Stimulated activated CD4-positive, alpha-beta T cell treated with anti-CD3 and anti-CD28 coated beads, Interleukin-1b, Interleukin-23, amount 100 ng/mL, for 48 hours (primary cell): ENCODE measurements at places on chromosomes 2 and 18.

DNA sequence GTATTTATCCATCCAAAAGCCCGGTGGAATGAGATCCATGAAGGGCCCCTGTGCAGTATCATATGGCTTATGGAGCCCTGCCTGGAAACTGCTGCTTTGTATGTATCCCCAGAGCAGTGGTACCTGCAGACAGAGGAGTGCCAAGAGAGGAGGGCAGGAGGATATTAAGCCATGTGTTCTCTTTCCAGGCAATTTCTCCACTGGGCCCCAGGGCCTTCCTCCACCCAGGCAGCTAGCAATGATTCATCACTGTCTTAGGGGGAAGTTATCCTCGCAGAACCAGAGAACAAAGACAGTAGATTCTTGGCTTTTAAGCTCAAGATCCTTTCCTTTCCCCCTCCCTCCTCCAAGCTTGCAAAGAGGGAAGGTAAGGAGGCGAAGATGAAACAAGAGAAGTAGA, 98.1 kb downstream of the LRRC30 start:
- DNase-seq: no peak

- DNase-seq: no peak
These were observed 35.9 kb downstream of the TAF4B start for GRCh38 chr18:26262156-26262555.

GRCh38 chr2:10522170-10522448, 74.0 kb upstream of the ODC1 start:
- DNase-seq: no peak

- no peak for DNase-seq
These were observed 51.8 kb downstream of the TTC21B start for GRCh38 chr2:165901620-165902298.

DNA sequence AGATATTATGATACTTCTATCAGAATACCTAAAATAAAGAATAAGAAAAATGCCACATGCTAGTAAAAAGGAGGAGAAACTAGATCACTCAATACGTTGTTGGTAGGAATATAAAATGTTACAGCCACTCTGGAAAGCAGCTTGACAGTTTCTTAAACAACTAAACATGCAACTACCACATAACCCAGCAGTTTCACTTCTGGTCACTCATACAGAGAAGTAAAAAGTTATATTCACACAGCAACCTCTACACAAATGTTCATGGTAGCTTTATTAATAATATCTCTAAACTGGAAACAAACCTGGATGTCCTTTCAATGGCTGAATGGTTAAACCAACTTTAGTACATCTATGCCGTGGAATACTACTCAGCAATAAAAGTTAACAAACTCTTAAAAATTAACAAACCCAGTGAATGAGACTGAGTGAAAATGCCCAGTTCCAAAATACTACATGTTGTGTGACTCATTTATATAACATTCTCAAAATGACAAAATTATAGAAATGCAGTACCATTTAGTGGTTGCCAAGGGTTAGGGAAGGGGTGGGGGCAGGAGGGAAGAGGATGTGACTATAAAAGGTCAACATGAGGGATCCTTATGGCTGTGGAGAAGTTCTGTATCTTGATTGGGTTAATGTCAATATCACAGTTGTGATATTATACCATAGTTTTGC, 124.1 kb downstream of the MMADHC start:
- peak; percentile 9 for DNase-seq

DNA sequence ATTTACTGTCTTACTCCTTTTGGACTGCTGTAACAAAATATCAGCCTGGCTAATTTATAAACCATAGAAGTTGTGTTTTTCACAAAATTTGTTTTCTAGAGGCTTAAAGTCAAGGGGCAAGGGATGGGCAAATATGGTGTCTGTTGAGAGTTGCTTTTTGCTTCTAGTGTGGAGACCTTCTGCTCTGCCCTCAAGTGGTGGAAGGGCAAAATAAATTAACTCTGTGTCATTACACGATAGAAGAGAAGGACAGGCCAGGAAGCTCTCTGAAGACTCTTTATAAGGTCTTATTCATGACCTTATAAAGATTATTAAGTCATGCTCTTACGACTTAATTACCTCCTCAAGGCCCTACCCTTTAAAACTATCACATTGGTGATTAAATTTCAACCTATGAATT, 181.2 kb upstream of the LRATD1 start:
- DNase-seq: no peak

- peak; percentile 59 for DNase-seq
These were observed 95.3 kb downstream of the CD8B2 start for GRCh38 chr2:106582148-106583143.

GRCh38 chr18:11994336-11994702, 13.0 kb downstream of the IMPA2 start:
- no peak for DNase-seq

DNA sequence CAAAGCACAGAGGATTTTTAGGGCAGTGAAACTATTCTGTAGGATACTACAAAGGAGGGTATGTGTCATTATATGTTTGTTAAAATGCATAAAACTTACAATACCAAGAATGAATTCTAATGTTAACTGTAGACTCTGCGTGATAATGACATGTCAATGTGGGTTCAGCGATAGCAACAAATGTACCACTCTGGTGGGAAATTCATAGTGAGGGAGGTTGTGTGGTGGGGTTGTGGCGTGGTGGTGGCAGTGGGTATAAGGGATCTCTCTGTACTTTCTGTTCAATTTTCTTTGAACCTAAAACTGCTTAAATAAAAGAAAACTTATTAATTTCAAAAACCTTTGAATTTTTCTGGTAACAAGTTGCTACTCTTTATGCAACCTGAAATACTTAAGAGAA, 99.3 kb upstream of the SLC38A11 start:
- no peak for DNase-seq

DNA sequence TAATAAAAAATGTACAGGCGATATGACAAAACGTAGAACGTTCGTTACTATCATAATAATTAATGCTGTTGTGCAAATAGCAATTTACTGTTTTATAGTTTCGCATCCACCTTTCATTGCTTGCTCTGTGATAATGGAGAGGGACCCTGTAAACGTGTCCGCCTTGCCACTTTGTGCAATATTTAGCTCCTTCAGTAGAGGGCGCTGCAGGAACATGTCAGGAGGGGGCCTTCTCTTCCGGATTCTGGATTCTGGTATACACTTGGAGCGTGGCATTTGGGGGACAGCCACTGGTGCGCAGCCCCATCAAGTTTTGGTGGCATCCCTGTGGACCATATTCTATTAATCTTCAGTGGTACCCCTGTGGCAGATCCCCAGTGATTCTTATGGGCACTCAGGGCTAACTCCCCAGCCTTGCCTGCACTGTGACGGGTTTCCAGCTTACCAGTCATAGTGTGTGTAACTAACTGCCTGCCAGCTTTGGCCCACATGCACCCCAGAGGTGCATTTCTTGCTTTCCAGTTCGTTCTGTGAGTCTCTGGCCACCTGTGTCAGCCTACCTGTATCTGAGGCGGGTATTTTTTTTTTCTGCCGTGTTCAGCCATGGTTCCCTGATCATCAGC, 140.3 kb downstream of the CYRIA start:
- peak; percentile 10 for DNase-seq

- no peak for DNase-seq
These were observed 76.6 kb upstream of the B3GNT7 start for GRCh38 chr2:231318954-231319353.

- no peak for DNase-seq
These were observed 34.4 kb downstream of the EHD3 start for GRCh38 chr2:31268344-31268743.

DNA sequence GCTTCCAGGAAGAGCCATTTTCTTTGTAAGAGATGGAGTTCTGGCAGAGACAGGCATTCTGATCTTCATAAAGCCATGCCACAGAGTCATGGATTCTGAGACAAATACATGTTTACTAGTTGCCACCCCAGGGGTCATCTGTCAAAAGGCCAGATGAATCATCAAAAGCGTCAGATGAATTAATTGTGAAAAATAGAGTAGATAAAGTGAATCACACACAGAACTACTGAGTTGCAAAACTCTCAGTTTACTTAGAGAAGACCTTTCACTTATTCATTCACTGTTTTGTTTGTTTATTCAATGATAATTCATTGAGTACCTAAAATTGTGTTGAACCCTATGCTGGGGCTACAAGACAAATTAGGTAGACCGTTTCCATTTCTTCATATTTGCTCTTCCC, 157.7 kb upstream of the SERPINE2 start:
- DNase-seq: no peak

- no peak for DNase-seq
These were observed 455 bp upstream of the AGAP1 start for GRCh38 chr2:235493402-235493774.

- DNase-seq: no peak
These were observed 107.4 kb upstream of the GLI2 start for GRCh38 chr2:120628248-120628647.

- no peak for DNase-seq
These were observed 89.2 kb downstream of the ZBTB7C start for GRCh38 chr18:48319801-48320638.

GRCh38 chr18:62334120-62334519, 9.0 kb downstream of the TNFRSF11A start:
- no peak for DNase-seq

- DNase-seq: no peak
These were observed 669.3 kb downstream of the BCL11A start for GRCh38 chr2:59884166-59884565.

DNA sequence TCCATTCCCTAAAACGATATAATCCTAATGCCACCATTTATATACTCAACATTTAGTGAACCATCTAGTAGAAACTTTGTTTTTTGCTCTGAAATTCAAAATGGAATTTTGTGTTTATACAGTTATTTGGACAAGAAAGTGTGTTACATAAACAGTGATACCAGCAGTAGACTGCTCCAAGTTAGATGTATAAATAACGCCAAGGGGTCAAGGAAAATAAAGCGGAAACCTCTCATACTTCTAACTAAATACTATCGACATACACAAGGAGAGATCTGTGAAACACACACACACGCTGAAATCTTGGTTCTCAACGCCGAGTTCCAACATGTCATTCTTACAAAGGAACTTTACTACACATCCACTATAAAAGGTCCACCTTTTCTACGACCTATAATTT, 1.2 kb downstream of the TXNL1 start:
- no peak for DNase-seq

- DNase-seq: peak; percentile 23
These were observed 71.5 kb downstream of the CDC42EP3 start for GRCh38 chr2:37599688-37600525.

DNA sequence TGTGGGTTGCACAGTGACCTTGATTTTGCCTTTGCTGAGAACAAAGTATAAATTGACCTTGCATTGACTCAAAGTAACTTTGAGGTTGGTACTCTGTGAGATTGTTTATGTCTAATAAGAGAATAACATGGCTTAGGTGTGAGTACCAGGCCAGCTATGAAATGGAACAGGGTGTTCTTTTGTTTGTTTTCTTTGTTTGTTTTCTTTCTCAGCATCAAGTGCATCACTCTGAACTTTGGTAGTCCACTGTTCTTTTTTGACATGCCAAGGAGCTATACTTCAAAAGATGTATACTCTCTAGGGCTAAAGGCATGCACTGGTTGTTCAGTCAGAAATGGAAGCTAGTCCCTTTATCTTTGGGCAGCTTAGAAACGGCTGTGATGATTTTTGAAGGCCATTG, 5.1 kb downstream of the ABCB11 start:
- DNase-seq: no peak

DNA sequence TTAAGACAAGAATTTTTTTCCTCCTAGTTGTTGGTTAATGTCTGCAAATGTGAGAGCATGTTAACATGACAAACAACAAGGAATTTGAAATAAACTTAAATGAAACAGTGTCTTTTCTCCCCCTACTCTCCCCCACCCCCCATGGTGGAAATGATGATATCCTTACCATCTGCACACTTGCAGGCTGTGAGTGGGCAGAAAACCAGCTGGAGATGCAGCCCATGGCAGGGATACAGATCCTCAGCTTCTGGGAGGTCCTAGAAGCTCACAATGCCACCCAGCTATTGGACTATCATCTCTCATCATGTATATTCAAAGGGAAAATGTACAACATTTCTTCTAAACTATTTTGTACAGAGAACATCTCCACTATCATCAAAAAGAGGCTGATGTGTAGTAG, 196.8 kb downstream of the SLC8A1 start:
- DNase-seq: no peak

GRCh38 chr18:8413751-8414150, 195.5 kb upstream of the RAB12 start:
- DNase-seq: no peak

DNA sequence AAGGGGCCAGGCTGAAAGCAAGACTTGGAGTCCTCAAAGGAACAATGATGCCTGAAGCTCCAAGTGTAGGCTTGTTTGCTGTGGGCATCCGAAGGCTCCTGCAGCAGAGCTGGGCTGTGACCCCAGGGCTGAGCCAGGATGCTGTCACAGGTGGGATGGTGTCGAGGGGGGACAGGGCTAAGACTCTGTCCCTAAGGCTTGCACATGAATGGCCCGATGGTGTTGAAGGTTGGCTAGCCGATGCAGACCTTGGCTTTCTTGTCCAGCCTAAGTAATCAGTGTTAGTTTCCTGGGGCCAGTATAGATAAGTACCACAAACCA, 251.0 kb downstream of the NDUFA10 start:
- DNase-seq: no peak

DNA sequence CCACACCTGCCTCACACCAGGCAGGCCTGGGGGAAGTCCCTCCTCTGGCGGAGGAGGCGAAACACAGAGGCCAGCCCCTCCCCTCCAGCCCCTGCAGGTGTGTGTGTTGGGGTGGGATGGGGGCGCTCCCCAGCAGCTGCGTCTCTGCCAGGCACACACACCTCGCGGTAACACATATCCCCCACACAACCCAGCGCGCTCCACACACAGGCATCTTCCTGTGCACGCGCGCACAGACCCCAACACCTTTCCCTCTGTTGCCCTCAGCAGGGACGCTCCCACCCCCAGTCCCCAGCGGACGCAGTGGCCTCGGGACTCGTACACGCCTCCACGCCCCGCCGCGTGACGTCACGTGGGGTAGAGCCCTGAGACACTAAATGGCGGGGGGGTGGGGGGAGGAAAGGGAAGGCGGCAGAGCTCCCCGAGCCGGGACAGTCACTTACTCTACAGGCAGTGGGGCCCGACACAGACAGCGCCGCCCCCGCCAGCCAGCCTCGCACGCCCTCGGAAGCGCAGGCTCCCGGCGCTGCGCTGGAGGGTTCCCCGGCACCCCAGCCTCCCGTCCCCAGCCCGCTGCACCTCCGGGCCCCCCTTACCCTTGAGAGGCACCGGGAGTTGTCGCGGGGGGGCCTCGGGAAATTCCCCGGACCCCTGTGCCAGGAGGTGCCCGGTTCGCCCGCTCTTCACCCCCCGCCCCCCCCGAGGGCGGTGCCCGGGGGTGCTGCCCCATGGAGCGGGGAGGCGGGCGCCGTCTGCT, at the start of gene WNT10A:
WNT10A (plus strand) TSS at position 751 of the 757 bp plus-strand sequence. CDS start 144 bp downstream, outside the sequence.
- DNase-seq: peak; percentile 57

- no peak for DNase-seq
These were observed 89.9 kb downstream of the UBE2E3 start for GRCh38 chr2:181070119-181070835.

DNA sequence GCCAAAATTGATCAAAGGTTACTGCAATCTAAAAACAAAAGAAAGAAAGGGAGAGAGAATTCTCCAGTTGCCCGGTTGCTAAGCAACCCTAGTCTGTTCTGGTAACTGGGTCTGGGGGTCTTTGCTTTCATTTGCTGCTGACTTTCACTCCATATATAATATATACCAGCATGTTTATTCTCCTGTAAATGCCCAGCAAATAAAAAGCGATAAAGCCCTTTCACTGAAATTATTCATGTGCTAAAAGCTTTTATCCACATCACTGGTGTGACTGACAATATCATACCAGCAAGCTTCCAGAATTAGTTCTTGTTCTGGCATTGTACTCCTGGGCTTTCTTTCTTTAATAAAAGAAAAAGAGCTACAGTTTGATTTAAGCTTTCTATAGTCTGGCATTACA, 75.5 kb upstream of the ST8SIA3 start:
- DNase-seq: no peak

- DNase-seq: no peak
These were observed 1.9 kb downstream of the MCFD2 start for GRCh38 chr2:46913471-46914381.
